Fibroblast of lung (primary cell): ENCODE measurements at places on chromosomes 13 and 19. TPM values are rescaled to one million over a fixed set of nuclear protein-coding genes. Genes with fewer than 3 reads are reported as not detected.

LHB gene
- 0.17 TPM in 1 of 2 replicates, not detected in the other for polyA plus RNA-seq

C19orf67 gene
- polyA plus RNA-seq: not detected in 2 replicates

TMPRSS9 gene
- not detected in 2 replicates for polyA plus RNA-seq

ZSCAN4 gene
- polyA plus RNA-seq: not detected in 2 replicates

NLRP7 gene
- polyA plus RNA-seq: not detected in 2 replicates

PTH2 gene
- not detected in 2 replicates for polyA plus RNA-seq

C19orf25 gene
- 11.2 and 12.0 TPM in 2 replicates for polyA plus RNA-seq

CBARP gene
- polyA plus RNA-seq: 0.31 and 1.0 TPM in 2 replicates

RNF17 gene
- polyA plus RNA-seq: 0.26 TPM in 1 of 2 replicates, not detected in the other

ZNF134 gene
- 9.2 and 11.7 TPM in 2 replicates for polyA plus RNA-seq

C19orf53 gene
- polyA plus RNA-seq: 146 and 206 TPM in 2 replicates

DNA sequence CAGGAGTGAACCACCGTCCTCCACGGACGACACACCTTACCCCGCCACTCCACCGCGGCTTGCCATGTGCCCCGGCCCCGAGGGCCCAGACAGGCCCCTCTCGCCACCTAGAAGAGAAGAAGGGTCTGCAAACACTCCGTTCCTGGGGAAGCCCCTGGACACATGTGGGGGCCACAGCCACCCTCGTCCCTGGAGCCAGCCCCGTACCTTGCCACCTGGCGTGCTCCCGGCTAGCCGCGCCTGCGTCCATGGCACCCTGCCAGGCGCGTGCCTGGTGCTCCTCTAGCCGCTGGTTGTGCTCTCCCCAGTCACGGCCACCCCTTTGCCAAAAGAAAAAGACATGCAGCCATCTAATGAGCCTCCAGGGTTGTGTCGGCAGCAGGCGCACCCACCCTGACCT, 19.9 kb upstream of the TINCR start:
- no peak for DNase-seq

DNA sequence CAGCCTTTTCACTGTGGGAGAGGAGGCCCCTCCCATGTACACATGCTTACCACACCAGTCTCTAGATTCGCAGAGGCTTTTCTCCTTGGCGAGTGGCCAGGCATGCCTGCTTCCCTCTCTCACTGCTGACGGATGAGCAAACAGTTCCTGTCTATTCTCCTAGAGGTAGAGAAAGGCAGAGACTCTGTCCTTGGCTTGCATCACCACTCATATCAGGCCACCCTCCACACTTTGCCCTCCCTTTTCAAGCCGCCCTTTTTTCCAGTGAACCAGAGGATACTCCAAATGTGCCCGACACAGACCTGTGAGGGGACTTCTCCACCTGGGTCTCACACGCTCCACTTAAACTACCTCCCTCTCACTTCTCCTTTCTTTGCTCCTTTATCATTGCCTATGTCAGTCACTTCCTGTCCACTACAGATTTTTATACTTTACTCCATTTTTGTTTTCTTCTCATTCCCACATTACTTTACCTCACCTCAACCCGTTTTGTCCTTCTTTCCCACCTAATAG, 284.6 kb downstream of the DNAJC15 start:
- peak; percentile 86 for DNase-seq

- DNase-seq: no peak
These were observed 1.2 kb downstream of the CPT1C start for GRCh38 chr19:49692147-49692506.

DNA sequence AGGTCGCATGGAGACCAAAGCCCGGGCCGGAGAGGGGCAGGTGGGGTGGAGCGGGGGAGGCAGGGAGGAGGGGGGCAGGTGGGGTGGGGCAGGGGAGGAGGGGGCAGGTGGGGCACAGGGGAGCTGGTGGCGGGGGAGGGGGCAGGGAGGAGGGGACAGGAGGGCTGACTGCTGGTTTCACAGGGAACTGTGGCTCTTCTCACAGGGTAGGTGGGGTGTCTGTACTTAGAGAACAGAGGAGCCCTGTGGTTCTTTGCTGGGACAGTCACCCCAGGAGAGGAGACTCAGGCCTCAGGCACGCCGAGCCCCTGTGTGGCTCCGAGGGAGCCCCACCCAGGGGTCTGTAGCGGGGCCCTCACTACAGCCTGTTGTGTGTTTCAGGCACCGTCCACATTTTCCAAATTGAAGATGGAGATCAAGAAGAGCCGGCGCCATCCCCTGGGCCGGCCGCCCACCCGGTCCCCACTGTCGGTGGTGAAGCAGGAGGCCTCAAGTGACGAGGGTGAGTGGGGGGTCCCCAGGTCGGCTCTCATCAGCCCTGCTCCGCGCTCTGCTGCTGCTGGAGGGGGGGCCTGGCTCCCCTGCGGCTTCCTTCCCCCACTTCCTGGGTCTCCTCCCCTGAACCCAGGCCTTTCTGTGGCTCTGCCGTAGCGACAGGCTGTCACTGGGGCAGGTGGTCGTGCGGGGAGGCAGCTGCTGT, 162.7 kb downstream of the KDM4B start:
- DNase-seq: no peak

DNA sequence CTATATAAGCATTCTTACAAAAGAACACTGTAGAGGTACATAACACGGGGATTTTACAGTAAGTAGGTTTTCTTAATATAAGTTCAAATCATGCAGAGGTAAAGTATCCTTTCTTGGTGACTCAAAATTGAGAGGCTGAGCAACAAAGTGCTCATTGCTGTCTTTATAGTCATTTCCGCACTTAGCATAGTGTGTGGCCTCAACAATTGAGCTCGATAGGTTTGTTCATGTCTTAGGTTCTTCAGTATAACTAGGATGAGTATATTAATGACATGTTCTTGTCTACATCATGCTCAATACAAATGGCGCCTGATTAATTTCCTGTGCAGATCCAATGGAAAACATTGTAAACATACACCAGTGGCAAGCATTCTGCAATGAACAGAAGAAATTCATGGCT, 1.4 kb downstream of the WDFY2 start:
- no peak for DNase-seq

GRCh38 chr13:65594298-65594781, 1635.8 kb downstream of the PCDH9 start:
- DNase-seq: peak; percentile 93

DNA sequence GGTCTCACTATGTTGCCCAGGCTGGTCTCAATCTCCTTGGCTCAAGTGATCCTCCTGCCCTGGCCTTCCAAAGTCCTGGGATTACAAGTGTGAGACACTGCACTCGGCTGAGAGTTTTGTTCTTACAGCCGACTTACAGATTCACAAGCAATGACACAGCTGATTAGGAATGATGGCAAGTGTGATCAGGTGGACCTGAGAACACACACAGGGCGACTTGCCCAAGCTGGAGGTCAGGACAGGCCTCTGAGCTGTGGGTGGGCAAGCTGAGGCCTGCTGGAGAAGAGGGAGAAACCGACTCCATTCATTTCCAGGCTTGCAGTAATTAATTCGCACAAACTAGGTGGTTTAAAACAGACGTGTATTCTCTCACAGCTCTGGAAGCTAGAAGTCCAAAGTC, 8.1 kb upstream of the ATG4D start:
- DNase-seq: peak; percentile 37

GRCh38 chr19:45645631-45646344, 6.6 kb upstream of the EML2 start:
- peak; percentile 82 for DNase-seq

- DNase-seq: no peak
These were observed 242.1 kb downstream of the KLF5 start for GRCh38 chr13:73300718-73301425.

- peak; percentile 72 for DNase-seq
These were observed at the start of gene FBXO17 for GRCh38 chr19:38975214-38975860. FBXO17 (minus strand) TSS chr19:38975742; CDS start chr19:38950319, 25,423 bp downstream.

- peak; percentile 46 for DNase-seq
These were observed 68.6 kb downstream of the DPF1 start for GRCh38 chr19:38155453-38155852.

GRCh38 chr13:89750371-89750770, 1597.1 kb upstream of the MIR17HG start:
- DNase-seq: peak; percentile 16

GRCh38 chr19:9996541-9996940, 13.8 kb downstream of the COL5A3 start:
- DNase-seq: peak; percentile 17

GRCh38 chr19:45395821-45396617, 8.8 kb downstream of the PPP1R13L start:
- DNase-seq: no peak

- no peak for DNase-seq
These were observed 137.6 kb downstream of the FLT1 start for GRCh38 chr13:28357247-28357825.

DNA sequence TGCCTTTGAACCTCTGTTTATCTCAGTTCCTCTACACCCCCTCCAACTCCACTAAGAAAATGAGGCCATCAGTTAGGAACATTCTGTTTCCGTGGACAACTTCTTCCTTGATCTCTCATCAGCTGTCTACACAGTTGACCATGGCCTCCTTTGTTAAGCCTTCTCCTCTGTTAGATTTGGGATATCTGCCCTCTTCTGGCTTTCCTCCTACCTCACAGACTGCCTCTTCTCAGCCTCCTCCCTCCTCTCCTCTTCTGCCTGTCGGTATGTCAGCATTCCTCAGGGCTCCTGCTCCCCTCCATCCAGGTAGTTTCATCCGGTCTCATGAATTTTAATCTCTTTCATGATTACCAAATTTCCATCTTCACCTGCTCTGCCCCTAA, 454.9 kb downstream of the FOXO1 start:
- no peak for DNase-seq

DNA sequence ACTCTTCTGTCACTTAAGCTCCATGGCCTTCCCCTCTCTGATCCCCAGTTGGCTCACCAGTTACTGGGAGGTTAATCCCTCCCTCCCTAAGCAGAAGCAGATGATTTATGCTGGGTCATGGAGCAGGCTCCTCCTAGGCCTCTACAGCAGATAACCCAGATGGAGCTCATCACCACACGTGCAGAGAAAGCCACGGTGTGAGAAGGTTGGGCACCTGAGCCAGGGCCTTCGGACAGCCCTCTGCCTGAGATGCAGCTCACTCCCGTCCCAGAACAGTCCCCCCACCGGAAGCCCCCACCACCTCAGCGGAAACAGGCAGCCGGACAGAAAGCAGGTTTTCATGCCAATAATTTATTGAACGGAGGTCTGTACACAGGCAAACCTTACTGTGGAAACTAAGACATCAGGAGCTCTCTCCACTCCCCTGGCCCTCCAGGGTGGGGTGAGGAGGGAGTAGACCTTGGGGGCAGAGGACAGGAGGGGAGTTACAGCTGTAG, 9.8 kb downstream of the ZNF526 start:
- no peak for DNase-seq

GRCh38 chr13:110431425-110432294, 124.6 kb downstream of the COL4A2 start:
- no peak for DNase-seq

DNA sequence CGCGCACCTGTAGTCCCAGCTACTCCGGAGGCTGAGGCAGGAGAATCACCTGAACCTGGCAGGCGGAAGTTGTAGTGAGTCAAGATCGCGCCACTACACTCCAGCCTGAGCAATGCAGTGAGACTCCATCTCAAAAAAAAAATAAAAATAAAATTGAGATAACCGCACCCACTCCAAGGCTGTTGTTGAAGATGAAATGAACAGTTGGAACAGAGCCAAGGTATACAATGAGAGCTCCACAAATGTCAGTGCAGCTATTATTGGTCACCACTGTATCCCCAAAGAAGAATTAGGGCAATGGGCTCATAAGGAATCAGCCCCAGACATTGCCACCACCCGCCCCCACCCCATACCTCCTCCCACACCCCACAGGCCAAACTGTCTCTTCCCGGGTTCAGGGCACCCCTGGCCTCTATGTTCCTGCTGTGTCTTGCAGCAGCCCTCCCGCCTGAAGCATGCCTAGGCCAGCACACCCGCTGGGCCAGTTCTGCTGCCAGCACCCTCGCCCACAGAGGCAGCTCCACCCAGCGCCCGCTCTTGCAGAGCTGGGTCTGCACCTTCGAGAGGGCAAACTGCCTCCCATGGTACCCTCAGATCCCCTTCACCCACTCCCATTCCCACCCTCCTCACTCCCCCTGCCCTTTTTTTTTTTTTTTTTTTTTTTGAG, 3.5 kb upstream of the S1PR5 start:
- DNase-seq: no peak

GRCh38 chr13:46169758-46170157, 12.2 kb downstream of the LCP1 start:
- DNase-seq: no peak

GRCh38 chr13:110790371-110790770, 76.9 kb downstream of the ING1 start:
- no peak for DNase-seq
